ENCODE measurements at places on chromosomes 2 and 18.

GRCh38 chr2:101231937-101232730 is 20.6 kb upstream of the CNOT11 start:
- DNase-seq: no peak

- no peak for DNase-seq
These were observed 60.1 kb downstream of the RDH14 start for GRCh38 chr2:18500333-18500732.

- DNase-seq: peak; percentile 6
These were observed 80.7 kb upstream of the MEX3C start for GRCh38 chr18:51278045-51278649.

GRCh38 chr2:230899786-230900185 is 25.3 kb downstream of the GPR55 start:
- no peak for DNase-seq

DNA sequence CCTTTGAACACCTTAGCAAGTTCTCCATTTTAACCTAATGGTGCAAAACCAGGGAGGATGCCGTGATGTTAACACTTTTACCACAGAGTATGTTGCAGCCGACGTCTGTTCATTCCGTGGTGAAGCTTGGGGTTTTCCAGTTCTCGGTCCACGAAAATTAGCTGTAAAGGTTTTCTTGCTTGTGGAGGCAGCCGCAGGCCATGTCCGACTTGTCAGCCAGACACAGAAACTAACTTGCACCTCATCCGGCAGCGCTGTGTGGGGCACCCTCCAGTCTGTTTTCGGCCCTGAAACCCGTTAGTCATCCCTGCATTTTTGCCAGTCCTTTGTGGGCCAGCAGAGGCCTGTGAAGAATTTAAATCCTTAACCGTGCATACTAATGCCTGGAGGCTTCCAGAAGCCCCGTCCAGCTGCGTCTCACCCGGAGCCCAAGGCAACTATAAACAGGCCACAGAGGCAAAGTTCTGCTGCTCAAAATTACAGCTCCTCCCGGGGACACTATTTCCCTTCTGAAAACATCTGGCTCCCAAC is 70.6 kb downstream of the SH3YL1 start:
- peak; percentile 31 for DNase-seq

GRCh38 chr2:50648041-50648700 is 383.8 kb downstream of the NRXN1 start:
- DNase-seq: no peak

DNA sequence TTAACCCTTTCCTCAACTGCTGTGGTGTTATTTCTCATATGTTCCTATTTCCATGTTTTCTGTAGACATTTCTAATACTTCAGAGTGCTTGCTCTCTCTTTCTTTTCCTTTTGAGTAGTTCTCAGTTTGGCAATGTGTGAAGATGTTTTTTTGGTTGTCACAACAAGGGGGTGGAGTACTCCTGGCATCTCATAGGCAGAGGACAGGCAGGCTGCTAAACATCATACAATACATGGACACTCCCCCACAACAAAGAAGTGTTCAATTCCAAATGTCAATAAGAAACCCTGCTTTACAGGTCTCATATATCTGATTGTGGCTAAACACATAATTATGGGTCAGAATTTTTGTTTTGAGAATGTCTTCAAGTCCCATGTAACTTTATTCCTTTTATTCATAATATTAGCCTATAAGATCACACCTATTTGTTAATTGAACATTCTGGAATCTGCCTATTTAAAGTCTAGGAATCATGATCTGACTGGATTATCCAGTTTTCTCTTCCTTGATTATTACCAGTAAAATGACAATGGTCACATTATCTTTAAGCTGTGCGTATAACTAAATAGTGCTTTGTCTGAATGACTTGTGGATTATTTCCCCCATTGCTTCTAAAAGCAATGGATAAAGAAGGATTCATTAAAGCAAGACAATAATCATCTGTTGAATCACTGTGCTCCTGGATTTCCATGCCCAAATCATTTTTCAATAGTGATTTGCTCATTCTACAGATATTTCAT is 46.8 kb upstream of the ITPRID2 start:
- no peak for DNase-seq

- DNase-seq: no peak
These were observed 6.0 kb upstream of the CTLA4 start for GRCh38 chr2:203861607-203862006.

DNA sequence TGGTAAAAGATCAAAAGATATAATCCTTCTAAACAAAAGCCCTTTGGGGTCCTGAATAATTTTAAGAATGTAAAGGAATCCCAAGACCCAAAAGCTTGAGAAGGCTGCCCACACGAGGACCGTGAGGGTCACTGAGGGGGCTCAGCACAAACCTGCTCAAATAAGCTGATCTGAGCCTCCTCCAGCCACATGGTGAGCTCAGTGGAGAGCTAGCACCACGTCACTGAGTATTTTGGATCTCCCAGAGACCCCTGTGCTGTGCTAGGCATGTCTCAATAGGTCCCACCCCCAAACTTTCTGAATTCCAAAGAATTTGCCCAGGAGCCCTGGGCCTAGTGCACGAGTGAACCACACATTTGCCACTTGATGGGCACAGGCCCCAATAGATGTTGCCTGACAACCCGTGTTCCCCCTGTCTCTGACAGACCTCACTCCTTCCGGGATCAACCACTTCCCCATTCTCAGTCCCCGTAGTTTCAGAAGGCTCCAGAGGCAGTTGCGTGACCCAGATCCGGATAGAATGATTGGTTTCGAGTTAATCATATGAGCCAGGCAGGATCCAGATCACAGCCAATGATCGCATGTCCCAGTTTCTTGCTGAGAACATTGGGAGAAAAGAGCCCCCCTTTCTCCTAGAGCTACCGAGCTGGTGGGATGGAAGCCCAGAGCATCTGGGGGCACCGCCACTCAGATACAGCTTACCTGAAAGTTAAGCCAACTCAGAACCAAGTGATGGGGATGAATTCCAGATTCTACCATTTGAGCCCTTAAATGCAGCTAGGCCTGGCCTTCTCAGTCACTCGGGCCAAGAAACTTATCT is 203.8 kb downstream of the TNS1 start:
- no peak for DNase-seq

DNA sequence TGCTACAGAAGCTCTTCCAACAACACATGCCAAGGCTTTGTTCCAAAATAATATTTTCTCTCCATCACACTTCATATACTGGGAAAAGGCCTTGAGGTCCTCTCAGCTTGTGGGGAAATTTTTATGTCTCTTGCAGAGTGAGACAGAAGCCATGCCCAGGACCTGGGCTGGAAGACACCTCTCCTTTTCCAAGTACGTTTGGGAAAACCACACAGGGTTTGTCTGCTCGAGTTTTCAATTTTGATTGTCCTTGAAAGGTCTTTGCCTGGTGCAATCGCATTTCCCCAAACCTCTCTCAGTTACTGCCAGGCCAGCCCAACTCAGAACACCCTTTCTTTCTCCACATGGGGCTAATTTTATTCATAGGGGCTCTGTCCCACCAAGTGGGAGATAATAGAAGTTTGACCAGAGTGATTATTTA is 272.2 kb downstream of the OSR1 start:
- DNase-seq: no peak

DNA sequence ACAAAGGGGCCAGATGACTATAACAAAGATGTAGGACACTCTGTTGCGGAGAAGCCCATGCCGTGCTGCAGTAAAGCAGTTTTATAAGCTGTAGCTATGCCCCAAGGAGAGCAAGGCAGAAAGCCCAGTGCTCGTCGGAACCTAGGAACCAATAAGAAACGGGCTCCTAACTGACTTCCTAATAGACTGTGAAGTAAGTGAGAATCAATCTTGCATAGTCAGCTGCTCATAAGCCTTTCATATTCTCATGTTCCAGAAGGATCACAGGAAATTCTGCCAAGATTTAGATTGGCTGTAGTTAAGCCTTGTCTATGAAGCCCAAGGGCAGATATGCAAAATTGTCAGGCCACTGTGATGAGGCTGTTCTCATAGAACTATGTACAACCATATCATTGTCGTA is 98.4 kb downstream of the RTTN start:
- DNase-seq: no peak

DNA sequence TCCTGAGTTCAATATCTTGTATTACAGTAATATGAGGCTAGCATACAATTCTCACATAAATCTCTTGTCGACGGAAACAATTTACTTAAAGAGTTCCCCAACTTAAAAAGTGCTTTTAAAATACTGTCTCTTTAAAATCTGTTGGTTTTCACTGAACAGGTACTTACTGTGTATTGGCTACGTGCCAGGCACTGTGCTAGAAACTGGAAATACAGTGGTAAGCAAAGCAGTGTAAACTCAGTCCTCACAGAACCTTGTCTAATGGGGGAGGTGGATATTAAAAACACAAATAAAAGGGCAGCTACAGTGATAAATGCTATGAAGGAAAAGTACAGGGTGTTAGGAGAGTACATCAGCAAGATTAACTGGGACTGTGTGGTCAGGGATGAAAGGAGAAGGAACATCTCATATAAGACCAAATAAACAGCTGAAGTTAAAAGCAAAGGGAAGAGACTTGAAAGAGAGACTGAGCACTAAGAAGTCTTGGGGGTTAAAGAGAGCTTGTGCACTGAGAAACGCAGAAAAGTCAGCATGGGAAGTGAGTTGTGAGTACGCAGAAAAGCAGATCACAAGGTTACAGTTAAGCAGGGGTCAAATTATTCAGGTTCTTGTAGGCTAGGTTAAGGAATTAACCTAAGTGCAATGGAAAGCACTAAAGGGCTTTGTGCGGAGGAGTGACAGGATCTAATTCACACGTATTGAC is 52.5 kb downstream of the USP40 start:
- no peak for DNase-seq

DNA sequence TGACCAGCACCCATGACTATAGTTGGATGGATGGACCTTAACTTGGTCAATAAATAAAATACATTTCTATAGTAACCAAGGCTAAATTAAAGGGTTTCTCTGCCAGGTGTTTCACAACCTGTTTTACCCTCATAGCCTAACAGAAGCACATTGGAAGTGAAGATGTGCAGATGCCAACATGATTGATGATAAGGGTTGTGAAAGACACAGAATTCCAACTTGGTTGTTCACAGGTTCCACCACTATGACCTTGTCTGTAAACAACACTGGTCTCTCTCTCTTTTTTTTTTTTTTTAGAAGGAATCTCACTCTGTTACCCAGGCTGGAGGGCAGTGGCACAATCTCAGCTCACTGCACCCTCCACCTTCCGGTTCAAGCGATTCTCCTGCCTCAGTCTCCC is 37.5 kb upstream of the PTH2R start:
- no peak for DNase-seq

DNA sequence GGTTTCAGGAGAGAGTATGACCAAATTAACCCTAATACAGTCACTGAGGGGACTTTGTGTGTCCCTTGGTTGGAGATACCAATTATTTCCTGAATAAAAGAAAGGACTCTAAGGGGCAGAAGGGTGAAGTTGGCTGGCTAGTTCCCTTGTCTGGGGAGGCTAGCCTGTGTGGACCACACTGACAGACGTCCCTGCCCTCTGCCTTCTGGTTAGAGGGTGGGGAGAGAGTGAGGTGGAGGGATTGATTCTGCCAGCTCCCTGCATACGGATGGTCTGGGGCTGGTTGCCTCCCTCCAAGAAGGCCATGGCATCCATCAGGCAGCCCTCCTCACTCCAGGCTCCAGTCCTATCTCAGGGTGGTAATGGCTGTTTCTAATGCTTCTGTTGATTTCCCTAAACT is 37.4 kb upstream of the AFF3 start:
- DNase-seq: no peak

GRCh38 chr2:176099728-176100546 is at the start of gene HOXD12:
TSS of gene HOXD12 (plus strand) at chr2:176099795. CDS start at chr2:176099802, 7 bp downstream.
- DNase-seq: no peak

GRCh38 chr2:132559921-132560320 is 110.1 kb downstream of the LYPD1 start:
- DNase-seq: no peak

GRCh38 chr2:140918426-140918825 is 1212.4 kb downstream of the LRP1B start:
- no peak for DNase-seq

DNA sequence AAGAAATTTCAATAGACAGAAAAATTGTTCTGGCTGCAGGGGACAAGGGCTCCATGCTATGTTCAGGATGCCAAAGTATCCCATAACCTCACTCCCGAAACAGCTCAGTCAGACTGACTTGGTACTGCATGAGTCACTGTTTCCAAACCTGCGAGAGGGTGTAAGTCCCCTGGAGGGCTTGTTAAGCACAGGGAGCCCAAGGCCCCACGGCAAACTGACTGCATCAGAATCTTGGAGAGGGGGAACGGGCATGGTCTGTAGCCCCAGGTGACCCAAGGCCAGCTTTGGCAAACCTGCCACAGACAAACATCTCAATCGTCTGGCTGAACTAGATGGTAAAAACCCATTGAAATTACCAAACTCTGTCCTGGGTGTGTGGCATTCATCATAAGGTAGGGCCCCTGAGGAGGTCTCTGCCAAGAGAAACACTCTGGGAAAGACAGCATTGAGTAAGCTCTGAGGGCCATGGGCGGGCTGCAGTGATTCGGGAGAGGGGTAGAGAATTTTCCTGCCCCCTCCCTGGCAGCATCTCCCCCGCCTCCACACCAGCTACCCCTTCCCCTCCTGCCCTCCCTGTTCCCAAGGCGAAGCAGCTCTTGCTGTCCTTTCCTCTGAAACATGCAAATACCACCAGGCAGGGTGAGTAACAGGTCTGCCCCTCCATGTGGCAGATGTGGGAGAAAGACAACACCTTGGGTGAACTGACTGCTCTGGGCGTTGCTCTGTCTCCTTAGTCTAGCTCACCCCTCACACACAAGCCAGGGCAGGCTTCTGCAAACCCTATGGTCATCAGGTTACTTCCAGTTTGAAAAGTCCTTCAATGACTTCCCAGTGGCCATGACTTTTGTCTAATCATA is 274.7 kb upstream of the SIX2 start:
- DNase-seq: peak; percentile 84

DNA sequence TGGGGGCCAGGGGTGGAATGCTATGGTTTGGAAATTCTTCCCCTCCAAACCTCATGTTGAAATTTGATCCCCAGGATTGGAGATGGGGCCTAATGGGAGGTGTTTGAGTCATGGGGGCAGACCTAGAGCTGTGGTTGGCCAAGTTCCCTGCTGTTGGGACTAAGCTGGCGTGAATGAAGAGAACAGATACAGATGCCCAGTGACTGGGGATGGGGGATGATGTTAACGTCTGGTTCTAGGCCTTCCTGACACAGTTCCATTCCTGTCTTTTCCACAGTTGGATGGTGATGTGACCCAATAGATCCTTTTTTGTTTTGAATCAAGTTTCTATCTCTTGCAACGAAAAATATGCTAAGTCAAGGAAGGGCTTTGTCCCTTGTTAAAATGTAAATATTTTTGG is 23.7 kb downstream of the KLHL23 start:
- DNase-seq: no peak
